Smooth muscle cell of the umbilical artery (primary cell): ENCODE measurements at places on chromosomes 3 and 15. TPM values are rescaled to one million over a fixed set of nuclear protein-coding genes. Genes with fewer than 3 reads are reported as not detected.

Gene DOCK3
- total RNA-seq: under 0.01 and 0.05 TPM in 2 replicates

Gene SLC9A9
- 2.8 and 7.4 TPM in 2 replicates for total RNA-seq

Gene GNB4
- total RNA-seq: 69.8 and 90.7 TPM in 2 replicates

Gene TTLL13
- 0.14 TPM in 1 of 2 replicates, not detected in the other for total RNA-seq

Gene MKRN2
- total RNA-seq: 40.1 and 50.4 TPM in 2 replicates

Gene ACTC1
- 0.30 TPM in 1 of 2 replicates, not detected in the other for total RNA-seq

Gene LSAMP
- 5.7 and 40.1 TPM in 2 replicates for total RNA-seq

Gene GOLGA6D
- total RNA-seq: 0.05 TPM in 1 of 2 replicates, not detected in the other
